ENCODE measurements at places on chromosomes 5 and 9.

DNA sequence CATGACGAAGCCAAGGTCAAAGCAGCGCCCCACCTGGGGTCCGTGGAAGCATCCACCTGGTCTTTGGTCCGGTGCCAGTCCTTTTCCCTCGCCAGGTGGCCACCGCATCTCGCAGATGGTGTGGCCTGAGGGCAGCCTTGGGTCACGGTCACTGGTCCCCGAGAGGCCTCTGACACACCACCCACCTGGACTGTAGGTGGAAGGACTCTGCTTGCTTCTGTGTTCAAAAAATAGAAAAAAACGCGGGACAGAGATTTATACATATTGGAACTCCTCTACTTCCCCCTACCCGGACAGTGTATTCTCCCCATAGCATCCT lies 466 bp upstream of the TTC39B start:
- DNase-seq: no peak

DNA sequence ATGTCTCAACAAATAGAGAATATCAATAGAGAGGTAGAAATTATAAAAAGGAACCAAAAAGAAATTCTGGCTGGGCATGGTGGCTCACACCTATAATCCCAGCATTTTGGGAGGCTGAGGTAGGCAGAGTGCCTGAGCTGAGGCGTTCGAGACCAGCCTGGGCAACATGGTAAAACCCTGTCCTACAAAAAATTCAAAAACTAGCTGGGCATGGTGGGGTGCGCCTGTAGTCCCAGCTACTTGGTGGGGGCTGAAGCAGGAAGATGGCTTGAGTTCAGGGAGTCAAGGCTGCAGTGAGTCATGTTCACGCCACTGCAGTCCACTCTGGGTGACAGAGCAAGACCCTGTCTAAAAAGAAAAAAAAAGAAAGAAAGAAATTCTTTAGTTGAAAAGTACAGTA lies 24.9 kb downstream of the IPPK start:
- DNase-seq: no peak

DNA sequence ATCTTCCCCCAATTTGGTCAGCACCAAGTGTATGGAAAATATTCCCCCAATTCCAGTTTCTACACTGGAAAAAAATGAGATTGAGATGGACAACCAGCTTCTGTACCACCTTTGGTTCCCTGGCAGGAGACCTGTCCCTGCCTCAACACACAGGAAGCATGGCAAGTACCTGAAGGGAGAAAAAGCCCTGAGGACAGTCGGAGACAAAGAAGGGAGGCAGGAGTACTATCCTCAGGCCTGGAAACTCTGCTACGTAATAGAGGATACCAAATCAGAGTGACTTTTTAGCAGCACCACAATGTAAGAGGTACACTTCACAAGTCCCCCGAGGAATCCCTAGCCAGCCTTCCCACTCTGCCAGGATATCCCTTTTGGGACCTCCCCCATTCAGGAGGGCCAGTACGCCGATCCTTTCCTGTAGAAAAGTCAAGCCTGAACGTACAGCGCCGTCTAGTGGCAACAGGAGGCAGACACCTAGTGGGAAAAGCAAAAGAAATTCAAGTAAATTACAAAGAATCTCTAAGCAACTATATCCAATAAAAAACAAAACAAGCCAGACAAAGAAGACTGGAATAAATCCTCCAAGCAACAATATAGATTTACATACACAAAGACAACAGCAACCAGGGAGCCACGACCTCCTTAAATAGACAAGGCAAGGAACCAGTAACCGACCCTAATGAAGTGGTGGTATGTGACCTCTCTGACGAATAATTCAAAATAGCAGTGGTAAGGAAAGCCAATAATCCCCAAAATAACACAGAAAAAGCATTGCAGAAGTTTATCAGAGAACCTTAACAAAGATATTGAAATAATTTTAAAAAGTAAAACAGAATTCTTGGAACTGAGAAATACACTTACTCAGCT lies 63.3 kb upstream of the SLCO6A1 start:
- DNase-seq: no peak

GRCh38 chr9:13267743-13268142 lies 11.7 kb downstream of the MPDZ start:
- no peak for DNase-seq

- no peak for DNase-seq
Measured at GRCh38 chr9:20580673-20581072, 41.6 kb downstream of the MLLT3 start.

- no peak for DNase-seq
Measured at GRCh38 chr5:140039561-140039960, 3.5 kb downstream of the NRG2 start.

DNA sequence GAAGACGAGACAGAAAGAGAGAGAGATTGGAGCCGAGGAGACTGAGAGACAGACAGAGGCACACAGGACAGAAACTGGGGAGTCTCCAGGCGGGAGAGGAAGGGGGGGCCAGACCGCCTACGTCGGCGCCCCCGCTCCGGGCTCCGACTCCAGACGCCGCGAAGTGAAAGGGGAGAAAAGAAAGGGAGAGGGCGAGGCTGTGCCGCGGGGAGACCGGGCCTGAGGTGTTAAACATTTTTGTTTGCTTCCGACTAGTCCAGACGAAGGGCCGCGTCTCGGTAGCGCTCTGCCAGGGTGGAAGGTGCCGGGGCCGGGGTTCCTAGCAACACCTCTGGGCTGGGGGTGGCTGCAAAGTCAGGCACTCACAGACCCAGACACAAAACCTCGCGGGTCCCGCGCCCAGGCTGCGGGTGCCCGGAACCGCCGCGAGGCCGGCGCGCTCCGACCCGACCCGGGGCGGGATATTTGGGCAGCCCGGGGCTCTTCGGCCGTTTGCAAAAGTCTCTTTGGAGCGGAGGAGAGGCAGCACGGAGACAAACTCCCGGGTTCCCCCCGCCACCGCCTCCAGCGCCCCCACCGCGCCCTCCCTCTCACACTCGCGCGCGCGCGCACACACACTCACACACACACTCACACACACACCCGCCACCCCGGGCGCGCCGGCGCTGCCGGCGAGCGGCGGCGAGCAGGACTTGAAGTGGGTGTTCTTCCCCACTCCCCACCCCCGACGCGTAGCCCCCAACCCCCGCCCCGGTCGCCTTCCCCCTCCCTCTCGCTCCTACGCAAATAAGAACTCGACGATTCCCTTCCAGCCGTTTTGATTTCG lies 626 bp upstream of the FST start:
- DNase-seq: no peak

DNA sequence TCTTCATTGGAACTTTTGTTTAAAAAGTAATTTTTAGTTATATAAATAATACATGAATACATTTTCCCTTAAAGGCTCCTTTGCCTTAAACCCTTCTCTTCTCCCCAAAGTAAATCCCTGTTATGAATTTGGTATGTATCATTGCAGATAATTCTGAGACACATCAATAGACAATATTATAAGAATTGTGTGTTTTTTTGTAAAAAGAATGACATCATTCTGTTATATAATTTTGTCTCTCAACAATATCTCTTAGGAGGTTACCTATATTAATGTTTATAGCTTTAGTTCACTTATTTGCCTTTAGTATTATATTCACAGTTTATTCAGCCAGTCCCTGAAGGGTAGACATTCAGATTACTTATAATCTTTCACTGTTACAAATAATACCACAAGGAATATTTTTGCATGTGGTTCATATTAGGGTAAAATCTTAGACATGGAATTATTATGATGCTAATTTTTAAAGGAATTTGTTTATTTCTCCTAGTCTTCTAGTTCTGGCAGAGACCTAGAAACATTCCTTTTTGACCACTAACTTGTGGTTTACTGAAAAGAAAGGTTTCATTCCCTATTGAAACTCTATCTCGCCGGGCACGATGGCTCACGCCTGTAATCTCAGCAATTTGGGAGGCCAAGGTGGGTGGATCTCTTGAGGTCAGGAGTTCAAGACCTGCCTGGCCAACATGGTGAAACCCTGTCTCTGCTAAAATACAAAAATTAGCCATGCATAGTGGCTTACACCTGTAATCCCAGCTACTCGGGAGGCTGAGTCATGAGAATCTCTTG lies 105.6 kb downstream of the KCTD16 start:
- DNase-seq: no peak

DNA sequence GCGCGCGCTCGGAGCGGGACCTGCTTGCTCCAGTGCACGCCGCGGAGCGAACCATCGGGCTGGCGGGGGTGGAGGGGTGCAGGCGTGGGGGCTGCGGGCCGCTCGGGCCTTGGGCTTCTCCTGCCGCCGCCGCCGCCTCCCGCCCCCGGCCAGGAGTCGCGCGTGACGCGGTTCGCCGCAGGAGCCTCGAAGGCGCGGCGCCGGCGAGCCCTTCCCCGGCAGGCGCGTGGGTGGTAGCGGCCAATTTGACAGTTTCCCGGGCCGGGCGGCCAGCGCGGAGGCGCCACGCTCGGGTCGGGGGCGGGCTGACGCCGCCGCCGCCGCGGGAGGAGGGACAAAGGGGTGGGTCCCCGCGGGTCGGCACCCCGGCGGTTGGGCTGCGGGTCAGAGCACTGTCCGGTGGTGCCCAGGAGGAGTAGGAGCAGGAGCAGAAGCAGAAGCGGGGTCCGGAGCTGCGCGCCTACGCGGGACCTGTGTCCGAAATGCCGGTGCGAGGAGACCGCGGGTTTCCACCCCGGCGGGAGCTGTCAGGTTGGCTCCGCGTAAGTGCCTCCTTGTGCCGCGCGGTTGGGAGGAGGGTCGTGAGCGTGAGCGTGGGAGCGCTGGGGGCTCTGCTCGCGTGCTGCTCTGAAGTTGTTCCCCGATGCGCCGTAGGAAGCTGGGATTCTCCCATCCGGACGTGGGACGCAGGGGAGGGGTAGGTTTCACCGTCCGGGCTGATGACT lies at the start of gene TJP2:
TJP2 (plus strand) TSS at position 387 of the 725 bp plus-strand sequence; CDS start at position 483, 96 bp downstream.
- DNase-seq: peak; percentile 1

GRCh38 chr5:1324719-1325190 lies 20.1 kb downstream of the CLPTM1L start:
- no peak for DNase-seq
